Psoas muscle (tissue), 8 donors: ENCODE measurements at places on chromosomes 1 and 21. TPM values are rescaled to one million over a fixed set of nuclear protein-coding genes. Genes with fewer than 3 reads are reported as not detected.
A peak's percentile ranks its signal among the peaks of the same experiment; 100 is the strongest.

DNA sequence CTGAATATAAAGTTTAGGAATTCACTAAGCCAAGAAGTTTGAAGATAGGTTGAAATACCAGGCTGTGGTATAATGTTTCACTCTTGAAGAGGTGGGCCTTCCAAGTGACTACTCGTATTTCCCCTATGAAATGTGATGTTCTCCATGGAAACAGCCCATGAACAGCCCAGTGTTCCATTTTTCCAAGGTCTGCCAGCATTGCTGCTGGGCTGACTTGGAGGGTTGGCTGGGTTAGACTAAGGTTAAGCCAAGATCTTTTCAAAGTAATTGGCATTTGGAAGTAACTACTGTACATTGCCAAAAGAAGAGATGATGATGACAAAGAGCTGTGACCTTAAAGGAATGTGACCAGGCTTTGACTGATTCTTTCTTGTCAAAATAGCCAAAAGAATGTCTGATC, 73.8 kb downstream of the RPE65 start:
- no peaks in the 10 kb centered on the region for H3K27me3 ChIP-seq
- H3K4me1 ChIP-seq: no peaks in the 10 kb centered on the region
- H3K36me3 ChIP-seq: no peaks in the 10 kb centered on the region
- DNase-seq: no peak
- H3K27ac ChIP-seq: no peak overlapping the region
- H3K4me3 ChIP-seq: no peak overlapping the region

Gene FNDC5
- 78.3 TPM for total RNA-seq

Gene ZNF684
- 1.0 TPM for total RNA-seq

Gene CYP4B1
- total RNA-seq: 37.4 TPM

Gene CATSPER4
- 0.24 TPM for total RNA-seq

- H3K27me3 ChIP-seq: no peaks in the 10 kb centered on the region
- H3K4me3 ChIP-seq: no peak overlapping the region
- no peak for DNase-seq
- H3K36me3 ChIP-seq: no peaks in the 10 kb centered on the region
- no peaks in the 10 kb centered on the region for H3K4me1 ChIP-seq
Observed at GRCh38 chr1:179476484-179476883, 99.3 kb downstream of the NPHS2 start.

- no peaks in the 10 kb centered on the region for H3K27me3 ChIP-seq
- no peaks in the 10 kb centered on the region for H3K4me1 ChIP-seq
- no peak for DNase-seq
- H3K36me3 ChIP-seq: no peaks in the 10 kb centered on the region
- H3K4me3 ChIP-seq: no peak overlapping the region
- no peak overlapping the region for H3K27ac ChIP-seq
Observed at GRCh38 chr1:28323720-28324119, 5.1 kb upstream of the MED18 start.

GRCh38 chr1:30732277-30732996, 9.1 kb upstream of the MATN1 start:
- no peak overlapping the region for H3K4me3 ChIP-seq
- no peaks in the 10 kb centered on the region for H3K36me3 ChIP-seq
- DNase-seq: no peak
- H3K27me3 ChIP-seq: no peaks in the 10 kb centered on the region
- H3K4me1 ChIP-seq: no peaks in the 10 kb centered on the region

DNA sequence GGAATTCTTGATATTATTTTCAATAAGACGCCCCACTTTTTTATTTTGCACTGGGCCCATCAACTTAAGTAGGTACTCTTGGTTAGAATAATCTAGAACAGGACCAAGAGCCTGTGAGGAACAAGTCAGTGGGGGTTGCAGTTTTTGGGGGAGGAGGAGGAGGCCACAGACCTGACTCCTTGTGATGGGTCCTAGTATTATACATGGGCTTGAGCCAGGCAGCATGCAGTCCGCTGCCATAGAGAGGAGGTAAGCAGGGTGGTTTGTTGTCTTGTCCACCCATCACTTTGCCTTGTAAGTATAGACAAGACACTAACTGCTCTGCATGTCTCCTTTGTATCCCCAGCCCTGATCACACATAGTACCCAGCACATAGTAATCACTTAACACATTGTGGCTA, 24.5 kb downstream of the ROR1 start:
- H3K27me3 ChIP-seq: no peaks in the 10 kb centered on the region
- H3K36me3 ChIP-seq: no peaks in the 10 kb centered on the region
- H3K4me1 ChIP-seq: no peaks in the 10 kb centered on the region
- no peak overlapping the region for H3K27ac ChIP-seq
- H3K4me3 ChIP-seq: no peak overlapping the region

- H3K4me3 ChIP-seq: no peak overlapping the region
- H3K4me1 ChIP-seq: no peaks in the 10 kb centered on the region
- peak; percentile 79 for DNase-seq
- peak overlapping the region; percentile 12 for H3K27ac ChIP-seq
- H3K36me3 ChIP-seq: no peaks in the 10 kb centered on the region
Observed at GRCh38 chr1:12124693-12125421, 41.9 kb upstream of the TNFRSF1B start.

Gene TTC39A
- total RNA-seq: 6.0 TPM

DNA sequence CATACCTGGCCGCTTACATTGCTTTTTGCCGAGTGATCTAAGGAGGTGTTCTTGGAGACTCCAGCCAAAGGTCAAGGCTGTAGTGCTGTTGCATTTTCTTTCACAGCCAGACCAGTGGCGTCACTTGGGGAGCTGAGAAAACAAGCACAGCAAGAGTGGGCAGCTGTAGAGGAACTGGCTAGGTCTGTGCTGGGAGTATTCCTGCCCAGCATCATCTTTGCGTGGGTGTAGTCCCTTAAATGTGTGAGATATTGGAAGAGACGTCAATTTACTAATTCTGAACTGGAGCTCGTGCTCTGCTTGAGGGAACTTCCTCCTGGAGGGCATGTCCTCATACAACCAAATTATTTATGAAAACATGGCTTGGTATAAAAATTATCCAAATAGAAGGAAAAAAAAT, 10.2 kb downstream of the UBIAD1 start:
- no peak overlapping the region for H3K4me3 ChIP-seq
- no peaks in the 10 kb centered on the region for H3K36me3 ChIP-seq
- H3K27ac ChIP-seq: no peak overlapping the region

Gene CA6
- not detected for total RNA-seq

Gene ELAPOR1
- total RNA-seq: 0.11 TPM

Gene TOMM40L
- total RNA-seq: 39.2 TPM

Gene OR2G2
- total RNA-seq: not detected

Gene PCBP3
- 0.91 TPM for total RNA-seq
